ENCODE measurements at places on chromosomes 16 and 17.
A peak's percentile ranks its signal among the peaks of the same experiment; 100 is the strongest.

DNA sequence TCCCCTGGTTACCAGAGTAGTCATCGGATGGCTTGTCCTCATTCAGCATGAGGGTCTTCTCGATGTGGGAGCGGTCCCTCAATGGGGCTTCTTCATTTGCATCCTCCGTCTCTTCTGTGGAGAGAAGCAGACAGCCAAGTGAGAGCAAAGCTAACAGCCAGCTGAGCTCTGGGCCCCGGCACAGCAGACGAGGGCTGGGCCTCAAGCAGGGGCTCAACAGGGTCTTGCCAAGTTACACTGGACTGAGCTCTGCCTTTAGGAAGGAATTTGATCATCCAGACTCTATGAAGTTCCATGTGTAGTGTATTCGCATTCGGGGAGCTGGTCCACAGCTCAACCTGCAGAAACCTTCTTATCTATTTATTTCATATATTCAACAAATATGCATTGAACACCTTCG lies 37.4 kb downstream of the SRL start:
- DNase-seq = no peak

- DNase-seq = no peak
Measured at GRCh38 chr16:72094266-72094610, 591 bp downstream of the DHX38 start.

DNA sequence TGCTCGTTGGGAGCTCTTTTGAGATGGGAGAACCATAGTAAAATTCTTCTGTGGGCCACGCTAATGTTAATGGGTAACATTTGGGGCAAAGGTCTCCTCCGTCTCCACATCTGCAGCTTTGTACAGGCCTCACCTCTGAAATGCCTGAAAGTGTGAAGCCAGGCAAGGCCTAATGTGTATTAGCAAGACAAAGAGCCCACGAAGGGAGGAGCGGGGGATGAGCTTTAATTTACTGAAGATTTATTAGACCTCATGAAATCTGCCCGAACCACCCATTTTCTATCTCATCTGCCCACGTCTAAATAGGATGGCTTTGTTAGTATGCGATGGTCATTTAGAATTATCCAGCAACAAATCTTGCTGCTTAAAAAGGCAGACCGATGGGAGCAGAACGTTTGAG lies 408.9 kb downstream of the PMP22 start:
- no peak for DNase-seq

DNA sequence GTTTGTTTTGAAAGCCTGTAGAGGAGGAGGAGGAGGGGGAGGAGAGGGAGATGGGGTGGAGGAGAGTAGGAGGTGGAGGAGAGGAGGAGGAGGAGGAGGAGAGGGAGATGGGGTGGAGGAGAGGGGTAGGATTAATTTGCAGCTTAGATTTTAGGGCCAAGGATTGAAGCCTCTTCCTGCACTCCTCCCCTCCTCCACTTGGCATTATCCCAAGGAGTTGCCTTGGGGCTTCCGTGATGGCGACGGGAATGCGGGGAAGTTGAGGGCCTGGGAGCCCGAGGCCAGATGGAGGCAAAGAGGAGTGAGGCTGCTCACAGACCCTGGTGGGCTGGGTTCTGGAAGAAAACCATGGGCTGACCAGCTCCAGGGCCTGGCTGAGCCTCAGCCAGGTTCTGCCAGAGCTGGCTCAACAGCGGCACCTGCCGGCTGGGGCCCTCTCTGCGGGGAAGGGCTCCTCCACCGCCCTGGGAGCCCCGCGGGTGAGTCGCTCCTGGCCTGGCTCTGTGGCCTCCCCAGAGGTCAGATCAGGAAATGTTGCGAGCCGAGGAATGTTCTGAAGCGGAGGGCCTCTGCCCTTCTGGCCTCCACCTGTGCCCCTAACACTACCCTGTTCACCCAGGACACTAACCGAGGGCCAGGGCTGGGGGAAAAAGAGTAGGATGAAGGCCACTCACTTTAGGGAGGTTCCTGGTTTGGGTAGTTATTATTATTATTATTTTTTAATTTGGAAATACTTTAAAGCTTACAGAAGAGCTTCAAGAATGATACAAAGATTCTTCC lies 23.9 kb upstream of the FMNL1 start:
- DNase-seq = peak; percentile 91

DNA sequence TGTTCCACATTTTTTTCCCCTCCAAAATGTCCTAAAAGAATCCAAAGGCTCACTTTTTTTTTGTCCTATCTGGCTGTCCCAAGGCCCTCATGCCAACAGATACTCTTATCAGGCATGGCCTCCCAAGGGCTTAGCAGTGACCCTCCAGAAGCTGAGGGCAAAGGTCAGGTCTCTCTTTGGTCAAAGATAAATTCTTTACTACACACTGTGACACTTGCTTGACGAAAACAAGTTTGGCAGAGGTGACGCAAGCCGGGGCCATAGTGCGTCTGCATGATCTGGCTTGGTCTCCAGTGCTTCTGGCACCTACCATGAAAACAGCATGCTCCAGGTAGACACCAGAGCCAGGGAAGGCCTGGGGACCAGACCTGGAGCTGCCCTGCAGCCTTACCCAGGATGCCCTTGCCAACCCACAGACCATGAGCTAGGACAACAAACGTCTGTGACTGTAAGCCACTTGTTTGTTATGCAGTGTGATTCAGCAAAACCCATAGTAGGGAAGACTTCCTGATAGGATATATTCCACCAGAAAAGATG lies 48.5 kb upstream of the IRF8 start:
- no peak for DNase-seq

DNA sequence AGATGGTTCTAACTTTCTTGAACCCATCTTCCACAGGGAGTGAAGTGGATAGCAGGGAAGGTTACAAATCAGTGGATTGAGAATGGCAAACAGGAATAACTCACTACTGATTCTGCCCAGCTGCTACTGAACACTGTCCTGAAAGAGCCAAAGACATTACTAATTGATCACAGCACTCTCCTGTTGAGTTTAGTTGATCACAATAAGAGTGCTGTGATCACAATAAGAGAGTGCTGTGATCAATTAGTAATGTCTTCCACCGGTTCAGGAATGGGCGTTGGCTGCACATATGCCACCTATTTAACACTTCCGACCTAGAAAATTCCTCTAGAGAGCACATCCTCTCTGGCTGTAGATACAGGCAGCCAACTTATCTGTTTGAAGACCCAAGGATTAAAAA lies 11.4 kb downstream of the CFAP97D1 start:
- no peak for DNase-seq

- no peak for DNase-seq
Measured at GRCh38 chr17:56309897-56310296, 156.6 kb downstream of the ANKFN1 start.

- no peak for DNase-seq
Measured at GRCh38 chr17:49821916-49822315, 26.0 kb downstream of the TAC4 start.

DNA sequence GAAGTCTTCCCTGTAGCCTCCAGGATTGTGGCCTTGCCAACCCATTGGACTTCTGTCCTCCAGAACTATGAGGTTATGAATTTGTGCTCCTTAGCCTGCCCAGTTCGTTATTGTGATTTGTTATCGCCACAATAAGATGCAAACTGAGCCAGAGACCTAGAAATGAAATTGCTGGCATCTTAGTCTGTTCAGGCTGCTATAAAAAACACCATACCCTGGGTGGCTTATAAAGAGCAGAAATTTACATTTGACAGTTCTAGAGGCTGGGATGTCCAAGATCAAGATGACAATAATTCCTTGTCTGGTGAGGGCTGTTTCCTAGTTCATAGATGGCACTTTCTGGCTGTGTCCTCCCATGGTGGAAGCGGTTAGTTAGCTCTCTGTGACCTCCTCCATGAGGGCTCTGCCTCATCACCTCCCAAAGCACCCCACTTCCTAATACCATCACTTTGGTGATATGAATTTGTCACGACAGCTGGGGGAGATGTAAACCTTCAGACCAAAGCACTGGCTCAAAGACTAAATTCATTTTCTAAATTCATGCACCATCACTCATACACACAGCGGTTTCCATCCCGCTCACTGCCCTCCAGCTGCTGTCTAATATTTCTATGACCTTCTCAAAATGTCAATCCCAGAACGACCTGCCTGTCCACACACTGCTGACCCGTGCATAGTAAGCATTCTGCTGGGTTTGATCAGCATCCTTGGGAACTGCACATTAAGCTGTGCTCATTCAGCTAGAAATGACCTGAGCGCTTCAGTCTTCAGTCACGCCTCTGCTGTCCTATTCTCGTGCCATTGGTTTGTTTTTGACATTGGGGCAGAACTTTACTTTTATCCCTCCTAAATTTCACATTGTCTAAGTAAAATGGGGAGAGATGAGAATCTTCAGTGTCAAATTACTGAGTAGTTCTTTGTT lies 36.6 kb downstream of the GINS3 start:
- DNase-seq = no peak

GRCh38 chr16:69762814-69763598 lies 874 bp downstream of the WWP2 start:
- peak; percentile 66 for DNase-seq

DNA sequence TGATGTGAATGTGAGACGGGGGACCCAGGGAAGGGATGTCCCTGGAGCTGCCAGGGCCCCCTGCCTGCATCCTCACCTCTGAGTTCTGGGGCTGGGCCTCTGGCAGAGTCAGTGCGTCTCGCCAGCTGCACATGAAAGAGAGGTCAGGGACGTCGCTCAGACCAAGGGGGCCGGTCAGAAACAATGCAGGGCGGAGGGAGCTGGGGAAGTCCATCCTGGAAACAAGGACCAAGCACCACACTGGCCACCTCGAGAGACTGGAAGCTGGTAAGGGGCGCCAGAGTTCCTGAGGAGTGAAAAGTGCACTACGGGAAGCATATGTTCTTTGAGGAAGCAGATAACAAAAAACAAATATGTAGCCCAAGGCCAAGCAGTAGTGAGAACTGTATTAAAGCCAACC lies 2.1 kb downstream of the TAF1C start:
- DNase-seq = no peak

DNA sequence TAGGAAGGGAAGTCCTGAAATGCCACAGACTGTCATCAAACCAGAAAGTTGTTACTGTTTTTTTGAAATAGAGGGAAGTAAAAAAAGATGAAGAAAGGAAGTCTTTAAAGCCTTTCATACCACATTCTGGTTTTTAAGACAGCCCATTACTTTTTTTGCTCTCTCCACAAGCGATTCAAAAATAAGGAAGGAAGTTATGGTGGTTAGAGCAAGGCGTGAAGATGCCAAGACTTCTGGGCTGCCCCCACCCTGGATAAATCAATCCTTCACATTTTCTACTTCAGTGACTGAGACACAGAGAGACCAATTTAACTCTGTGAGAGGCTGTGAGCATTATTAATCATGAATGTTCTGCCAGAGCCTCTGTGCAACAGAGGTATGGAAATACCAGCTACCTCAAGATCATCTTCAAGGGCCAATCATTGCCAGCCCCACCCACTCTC lies 82.3 kb upstream of the BCAR1 start:
- peak; percentile 90 for DNase-seq

DNA sequence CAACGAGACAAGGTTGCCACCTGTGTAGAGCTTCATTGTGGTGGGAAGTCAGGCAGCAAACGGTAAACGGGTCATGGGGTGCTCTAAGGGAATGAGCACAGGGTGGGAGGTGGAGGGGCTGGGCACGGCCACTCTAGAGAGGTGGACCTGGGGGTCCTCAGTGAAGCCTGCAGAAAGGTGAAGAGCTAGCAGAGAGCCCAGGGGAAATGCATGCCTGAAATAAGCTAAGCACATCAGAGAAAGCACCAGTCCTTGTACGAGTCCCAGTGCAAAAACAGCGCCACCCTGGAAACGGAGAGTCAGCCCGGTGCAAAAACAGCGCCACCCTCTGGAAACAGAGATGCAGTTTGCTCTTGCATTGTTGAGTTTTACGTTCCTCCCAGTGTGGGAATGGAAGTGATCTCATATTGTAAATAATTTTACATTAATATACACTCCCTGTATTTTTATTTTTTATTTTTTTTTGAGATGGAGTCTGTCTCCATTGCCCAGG lies 65.0 kb downstream of the TBC1D16 start:
- peak; percentile 44 for DNase-seq

- no peak for DNase-seq
Measured at GRCh38 chr16:83972256-83973008, 4.4 kb downstream of the NECAB2 start.

GRCh38 chr16:59259950-59260319 lies 525.8 kb upstream of the GOT2 start:
- DNase-seq = peak; percentile 16

GRCh38 chr16:10989559-10989958 lies 45.2 kb downstream of the CLEC16A start:
- no peak for DNase-seq

GRCh38 chr17:57107498-57108101 lies 22.6 kb downstream of the AKAP1 start:
- DNase-seq = no peak

DNA sequence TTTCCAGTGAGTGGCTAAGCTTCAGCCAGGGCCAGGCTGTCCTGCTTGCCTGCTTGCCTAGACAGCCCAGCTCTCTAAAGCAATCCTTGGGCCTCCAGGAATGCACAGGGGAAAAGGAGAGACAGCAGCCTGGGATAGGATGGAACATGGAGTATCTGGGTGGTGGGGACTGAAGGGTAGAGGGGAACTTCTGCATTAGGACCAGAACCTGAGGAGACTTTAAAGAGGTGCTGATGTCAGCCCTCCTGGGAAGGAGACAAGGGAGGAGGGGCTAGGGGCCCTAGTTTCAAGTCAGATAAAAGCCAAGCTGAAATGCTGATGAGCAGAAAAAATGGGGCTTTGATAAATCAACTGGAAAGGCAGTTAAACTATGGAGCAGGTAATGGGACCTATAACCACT lies 1.8 kb downstream of the HOXB7 start:
- DNase-seq = no peak

GRCh38 chr17:31509095-31509804 lies 117.8 kb downstream of the RAB11FIP4 start:
- no peak for DNase-seq

GRCh38 chr16:31413943-31414342 lies 14.2 kb downstream of the COX6A2 start:
- no peak for DNase-seq

DNA sequence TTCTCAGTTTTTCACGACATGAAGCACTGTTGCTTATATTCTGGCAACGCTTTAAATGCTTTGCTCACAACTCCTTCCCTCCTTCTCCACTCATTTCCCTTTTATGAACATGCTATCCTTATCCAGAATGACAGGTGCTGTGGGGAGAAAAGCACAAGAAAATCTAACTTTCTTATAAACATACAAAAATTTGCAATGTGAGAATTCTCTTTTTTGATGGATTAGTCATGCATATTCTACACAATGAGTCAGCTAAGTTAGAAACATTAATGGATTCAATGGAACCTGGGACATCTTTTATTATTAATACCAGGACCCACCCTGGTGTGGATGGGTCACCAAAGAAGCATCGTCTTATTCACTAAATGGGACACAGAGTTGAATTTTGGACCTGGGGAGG lies 234.6 kb upstream of the CDH5 start:
- DNase-seq = no peak

GRCh38 chr16:1434644-1435592 lies 4.0 kb downstream of the PERCC1 start:
- DNase-seq = no peak
